ENCODE measurements at places on chromosomes 6 and 20.
A peak's percentile ranks its signal among the peaks of the same experiment; 100 is the strongest.

DNA sequence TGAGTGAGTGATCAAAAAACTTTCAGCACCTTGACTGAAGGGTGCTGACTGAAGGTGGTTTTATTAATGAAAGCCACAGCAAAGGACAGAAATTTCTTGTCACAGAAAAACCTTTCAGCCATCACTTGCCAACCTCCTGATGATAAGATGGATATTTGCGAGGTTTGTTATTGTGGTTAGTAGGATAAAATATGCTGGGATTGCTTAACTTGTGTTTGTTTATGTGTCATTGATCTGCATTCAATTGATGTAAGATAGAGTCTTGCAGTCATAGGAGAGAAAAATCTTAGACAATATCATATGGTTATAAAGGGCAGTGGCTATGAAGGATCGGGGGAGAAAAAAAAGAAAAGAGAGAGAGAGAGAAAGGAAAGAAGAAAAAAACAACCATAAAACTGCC is 1.2 kb downstream of the TSBP1 start:
- H3K36me3 ChIP-seq = no peaks in the 10 kb centered on the region
- H3K27me3 ChIP-seq = no peaks in the 10 kb centered on the region
- DNase-seq = no peak
- H3K27ac ChIP-seq = no peak overlapping the region
- peaks cover 9% of the 10 kb centered on the region for H3K4me1 ChIP-seq
- no peak overlapping the region for H3K4me3 ChIP-seq

DNA sequence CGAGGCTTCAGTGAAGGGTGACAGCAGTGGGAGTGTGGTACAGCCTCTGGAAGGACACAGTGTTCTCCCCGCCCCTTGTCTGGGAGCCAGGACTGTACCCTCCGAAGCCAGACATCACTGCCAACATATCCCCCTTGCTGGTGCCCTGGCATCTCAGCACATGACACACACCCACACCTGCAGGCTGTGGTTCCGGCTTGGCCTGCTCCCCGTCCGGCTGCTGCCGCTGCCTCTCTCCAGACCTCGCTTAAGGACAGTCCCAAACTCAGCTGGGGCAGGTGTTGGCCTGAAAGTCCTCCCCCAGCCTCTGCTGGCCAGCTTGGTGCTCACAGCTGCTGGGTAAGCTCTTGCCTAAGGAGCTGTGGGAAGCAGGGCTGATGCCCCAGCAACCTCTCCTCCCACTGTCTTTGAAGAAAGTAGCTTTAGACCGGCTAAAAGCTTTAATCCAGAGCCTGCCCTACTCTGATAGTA is 7.0 kb downstream of the EMILIN3 start:
- H3K36me3 ChIP-seq = peaks cover 4% of the 10 kb centered on the region
- H3K27ac ChIP-seq = no peak overlapping the region
- peaks cover 9% of the 10 kb centered on the region for H3K27me3 ChIP-seq

DNA sequence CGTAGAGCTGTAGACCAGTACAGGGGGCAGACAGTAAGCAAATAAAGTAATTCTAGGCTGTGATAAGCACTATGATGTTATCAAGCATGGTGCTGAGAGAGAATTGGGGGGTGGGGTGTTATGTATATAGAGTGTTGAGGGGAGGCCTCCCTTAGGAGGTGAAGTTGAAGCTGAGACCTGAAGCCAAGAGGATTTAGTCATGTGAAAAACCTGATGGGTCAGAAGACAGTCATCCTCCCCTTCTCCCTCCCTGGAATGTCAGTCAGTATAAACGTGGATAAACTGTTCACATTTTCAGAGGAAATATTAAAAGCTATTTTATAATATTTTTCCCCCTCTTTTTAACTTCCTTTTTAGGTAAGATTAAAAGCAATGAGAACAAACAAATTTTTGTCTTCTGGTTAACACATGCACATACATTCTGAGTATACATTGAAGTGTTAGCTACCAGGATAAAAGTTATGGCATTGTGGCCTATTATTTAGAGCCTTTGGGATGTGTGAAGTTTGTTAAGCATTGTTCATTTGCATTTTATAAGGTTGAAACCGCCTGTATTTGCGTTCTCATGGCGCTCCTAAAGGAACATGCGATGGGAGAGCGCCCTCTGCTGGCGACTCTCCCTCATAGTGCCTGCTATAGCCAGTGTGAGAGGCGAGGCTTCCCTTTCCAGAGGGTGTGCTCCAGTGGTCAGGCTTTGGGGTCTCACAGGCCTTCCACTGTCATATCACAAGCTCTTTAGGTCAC is 35.4 kb upstream of the MAPK13 start:
- peaks cover 18% of the 10 kb centered on the region for H3K36me3 ChIP-seq
- no peak overlapping the region for H3K27ac ChIP-seq
- no peak overlapping the region for H3K4me3 ChIP-seq
- peak; percentile 79 for DNase-seq
- no peaks in the 10 kb centered on the region for H3K27me3 ChIP-seq
- peaks cover 12% of the 10 kb centered on the region for H3K4me1 ChIP-seq

- DNase-seq = no peak
- no peaks in the 10 kb centered on the region for H3K36me3 ChIP-seq
- H3K4me3 ChIP-seq = no peak overlapping the region
- no peaks in the 10 kb centered on the region for H3K4me1 ChIP-seq
- H3K27me3 ChIP-seq = no peaks in the 10 kb centered on the region
Measured at GRCh38 chr6:18692929-18693685, 306.0 kb downstream of the RNF144B start.

GRCh38 chr6:138527411-138528088 is 28.3 kb upstream of the NHSL1 start:
- H3K27ac ChIP-seq = no peak overlapping the region
- peaks cover 41% of the 10 kb centered on the region for H3K4me1 ChIP-seq
- H3K36me3 ChIP-seq = peaks cover 8% of the 10 kb centered on the region
- H3K4me3 ChIP-seq = no peak overlapping the region
- no peak for DNase-seq

DNA sequence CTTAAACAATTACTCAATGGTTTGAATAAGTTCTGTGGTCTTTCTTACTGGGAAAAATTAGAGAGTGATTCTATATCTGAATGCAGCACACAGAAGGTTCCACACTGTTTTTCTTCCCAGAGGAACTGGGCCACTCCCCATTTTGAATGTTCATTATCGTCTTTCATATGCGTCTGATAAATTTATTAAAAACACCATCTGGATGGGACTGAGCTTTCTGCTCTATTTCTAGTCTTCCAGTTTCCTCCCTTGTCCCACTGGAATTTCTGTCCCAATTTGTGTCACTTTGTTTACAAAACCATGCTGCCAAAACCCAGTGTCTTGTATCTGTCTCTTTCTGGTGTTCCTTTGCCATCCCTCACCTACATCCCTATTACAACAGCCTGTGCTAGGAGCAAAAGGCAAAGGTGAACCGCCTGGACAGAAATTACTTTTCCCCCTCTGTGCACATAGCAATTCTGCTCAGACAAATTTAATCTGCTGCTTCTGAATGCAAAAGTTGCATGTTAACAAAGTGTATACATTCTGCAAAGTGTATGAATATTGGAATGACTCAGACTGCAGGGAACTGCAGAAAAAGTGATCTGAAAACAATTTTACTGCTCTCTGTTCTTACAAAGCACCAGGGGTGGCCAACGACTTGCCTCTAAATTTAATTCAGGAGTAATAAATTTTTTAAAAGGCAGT is 333.6 kb downstream of the BTBD9 start:
- H3K27ac ChIP-seq = no peak overlapping the region
- no peaks in the 10 kb centered on the region for H3K36me3 ChIP-seq
- H3K4me3 ChIP-seq = no peak overlapping the region
- no peaks in the 10 kb centered on the region for H3K27me3 ChIP-seq
- peaks cover 19% of the 10 kb centered on the region for H3K4me1 ChIP-seq

DNA sequence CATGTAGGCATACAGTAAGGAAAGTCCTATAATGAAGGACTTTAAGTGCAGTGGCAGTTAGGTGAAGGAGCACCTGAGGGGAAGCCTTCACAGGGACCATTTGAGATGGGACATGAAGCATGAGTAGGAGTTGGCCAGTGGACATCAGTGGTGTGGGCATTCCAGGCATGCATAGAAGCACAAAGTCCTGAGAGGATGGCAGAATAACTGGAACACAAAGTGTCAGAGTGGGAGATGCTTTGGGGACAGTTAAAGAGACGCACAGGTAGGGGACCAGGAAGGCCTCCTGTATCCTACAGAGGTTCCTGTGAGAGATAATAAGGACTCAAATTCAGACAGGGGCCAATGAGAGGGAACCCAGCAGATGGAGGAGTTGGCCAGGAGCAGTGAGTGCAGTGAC is 26.4 kb upstream of the EFHC1 start:
- no peaks in the 10 kb centered on the region for H3K36me3 ChIP-seq
- H3K27ac ChIP-seq = no peak overlapping the region
- H3K4me1 ChIP-seq = peaks cover 19% of the 10 kb centered on the region
- no peak overlapping the region for H3K4me3 ChIP-seq
- H3K27me3 ChIP-seq = no peaks in the 10 kb centered on the region

DNA sequence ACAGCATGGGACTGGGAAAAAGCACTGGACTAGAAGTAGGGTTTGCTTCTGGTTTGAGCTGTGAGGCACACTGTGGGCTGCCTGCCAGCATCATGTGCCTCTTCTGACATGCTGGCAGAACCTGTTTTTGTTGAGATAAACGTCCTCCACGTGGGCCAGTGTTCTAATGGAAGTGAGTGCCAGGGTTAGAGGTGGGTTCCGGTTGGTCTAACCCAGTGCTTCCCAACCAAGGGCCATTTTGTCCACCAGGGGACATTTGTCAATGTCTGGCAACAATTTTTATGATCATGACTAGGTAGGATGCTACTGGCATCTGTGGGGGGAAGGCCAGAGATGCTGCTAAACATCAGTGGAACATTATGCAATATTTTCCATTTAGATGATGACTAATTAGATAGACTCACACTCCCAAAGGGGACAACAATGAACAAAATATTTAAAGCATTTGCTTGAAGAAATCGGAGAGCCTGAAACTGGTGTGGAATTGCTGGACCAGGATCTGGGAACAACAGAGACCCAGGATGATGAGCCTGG is 7.8 kb upstream of the APMAP start:
- no peaks in the 10 kb centered on the region for H3K36me3 ChIP-seq
- no peak for DNase-seq
- H3K27ac ChIP-seq = no peak overlapping the region
- peaks cover 5% of the 10 kb centered on the region for H3K27me3 ChIP-seq
- H3K4me3 ChIP-seq = no peak overlapping the region

DNA sequence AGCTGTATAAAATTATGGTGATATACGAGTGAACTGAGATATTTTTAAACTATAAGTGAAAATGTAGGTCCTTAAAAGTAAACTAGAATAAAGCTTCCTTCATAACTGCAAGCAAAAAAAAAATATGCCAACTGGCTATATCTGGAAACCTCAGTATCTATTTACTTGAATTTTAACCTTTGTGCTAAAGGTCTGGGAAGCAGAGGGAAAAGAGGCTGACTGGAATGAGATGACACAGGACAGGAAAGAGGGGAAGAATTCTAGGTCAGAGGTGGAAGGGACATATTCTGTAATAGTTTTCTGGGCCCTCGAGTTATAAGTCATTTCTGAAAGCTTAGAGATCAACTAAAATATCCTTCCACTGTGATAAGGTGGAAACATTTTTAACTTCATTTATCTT is 46.8 kb downstream of the AIG1 start:
- H3K36me3 ChIP-seq = no peaks in the 10 kb centered on the region
- no peak for DNase-seq
- H3K27ac ChIP-seq = no peak overlapping the region
- H3K4me3 ChIP-seq = no peak overlapping the region
- peaks cover 3% of the 10 kb centered on the region for H3K27me3 ChIP-seq

GRCh38 chr20:12130781-12131180 is 213.1 kb downstream of the BTBD3 start:
- no peaks in the 10 kb centered on the region for H3K36me3 ChIP-seq
- no peak overlapping the region for H3K27ac ChIP-seq
- H3K4me1 ChIP-seq = no peaks in the 10 kb centered on the region
- DNase-seq = no peak
- H3K4me3 ChIP-seq = no peak overlapping the region

DNA sequence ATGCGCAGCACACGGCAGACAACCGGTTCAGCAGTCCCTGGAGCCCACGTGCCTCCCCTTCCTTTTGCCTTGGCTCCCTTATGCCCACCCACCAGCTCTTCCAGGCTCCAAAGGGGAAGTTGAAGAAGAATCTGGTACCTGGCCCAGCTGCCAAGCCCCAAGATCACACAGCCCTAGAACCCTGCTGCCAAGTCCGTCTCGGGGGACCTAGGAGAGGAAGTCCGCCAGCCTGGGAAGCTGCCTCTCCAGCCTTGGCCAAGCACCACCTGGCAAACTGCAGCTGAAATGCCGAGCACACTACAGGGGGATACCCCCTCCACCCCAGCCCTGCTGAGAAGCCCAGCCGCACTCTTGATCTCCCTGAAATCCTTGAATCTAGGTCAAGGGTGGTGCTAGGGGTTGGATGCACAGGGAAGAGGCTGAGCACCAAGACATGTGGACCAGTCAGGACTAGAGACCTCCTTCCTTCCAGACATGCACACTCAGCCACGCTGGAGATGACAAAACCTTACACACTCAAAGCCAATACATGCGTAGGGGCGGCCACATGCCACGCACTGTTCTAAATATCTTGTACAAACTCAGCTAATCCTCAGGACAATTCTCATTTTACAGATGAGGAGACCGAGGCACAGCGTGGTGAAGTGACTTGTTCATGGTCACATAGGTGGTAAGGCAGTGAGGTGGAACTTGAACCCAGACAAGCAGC is 124.1 kb downstream of the PREX1 start:
- H3K27ac ChIP-seq = peak overlapping the region; percentile 36
- H3K4me3 ChIP-seq = no peak overlapping the region
- H3K36me3 ChIP-seq = peaks cover 72% of the 10 kb centered on the region
- no peak for DNase-seq
- H3K27me3 ChIP-seq = peaks cover 17% of the 10 kb centered on the region
- H3K4me1 ChIP-seq = peaks cover 46% of the 10 kb centered on the region

DNA sequence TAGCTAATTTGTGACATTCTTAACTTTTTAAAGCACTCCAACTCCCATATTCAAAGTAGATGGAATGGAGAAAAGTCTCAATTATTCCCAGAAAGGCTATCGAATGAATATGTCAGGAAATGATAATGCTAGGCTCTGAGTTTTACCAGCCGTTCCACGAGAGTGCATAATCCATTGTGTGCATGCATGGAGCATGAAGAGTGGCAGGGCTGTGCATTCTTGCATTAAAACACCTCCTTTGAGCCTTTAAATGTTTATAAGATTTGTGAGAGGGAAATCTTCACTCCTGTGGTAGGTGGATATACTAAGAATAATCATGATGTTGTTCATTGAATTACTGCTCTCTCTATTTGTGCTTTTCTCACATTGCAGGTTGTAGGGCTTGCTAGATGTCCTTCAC is 178.3 kb downstream of the CARMIL1 start:
- DNase-seq = no peak
- H3K27ac ChIP-seq = no peak overlapping the region
- no peaks in the 10 kb centered on the region for H3K4me1 ChIP-seq
- peaks cover 1% of the 10 kb centered on the region for H3K27me3 ChIP-seq

- no peak for DNase-seq
- H3K4me3 ChIP-seq = no peak overlapping the region
- no peak overlapping the region for H3K27ac ChIP-seq
- peaks cover 37% of the 10 kb centered on the region for H3K4me1 ChIP-seq
- no peaks in the 10 kb centered on the region for H3K27me3 ChIP-seq
- peaks cover 71% of the 10 kb centered on the region for H3K36me3 ChIP-seq
Measured at GRCh38 chr6:117545161-117545595, 57.1 kb downstream of the GOPC start.

GRCh38 chr20:4101910-4102309 is 86.6 kb upstream of the RNF24 start:
- no peak for DNase-seq
- no peak overlapping the region for H3K27ac ChIP-seq
- H3K4me3 ChIP-seq = no peak overlapping the region

Measured in endothelial cell (in vitro differentiated cells).